ENCODE measurements at places on chromosomes 4 and X.
A peak's percentile ranks its signal among the peaks of the same experiment; 100 is the strongest.

- no peak for DNase-seq
Observed at GRCh38 chr4:155761047-155761446, 2.2 kb downstream of the GUCY1B1 start.

GRCh38 chrX:12089740-12090139 lies 48.5 kb upstream of the FRMPD4 start:
- DNase-seq, result no peak

DNA sequence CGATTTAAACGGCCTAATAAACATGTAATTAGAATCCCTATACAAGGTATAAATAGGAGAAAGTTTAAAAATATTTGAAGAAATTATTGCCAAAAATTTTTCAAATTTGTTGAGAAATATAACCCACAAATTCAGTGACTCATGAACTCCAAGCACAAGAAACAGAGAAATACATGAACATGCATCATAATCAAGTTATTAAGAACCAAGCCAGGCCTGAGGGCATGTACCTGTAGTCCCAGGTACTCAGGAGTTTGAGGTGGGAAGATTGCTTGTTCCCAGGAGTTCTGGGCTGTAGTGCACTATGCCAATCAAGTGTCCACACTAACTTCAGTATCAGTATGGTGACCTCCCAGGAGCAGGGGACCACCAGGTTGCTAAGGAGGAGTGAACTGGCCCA lies 341.9 kb downstream of the CAMK2D start:
- no peak for DNase-seq

GRCh38 chrX:16114611-16115010 lies 8.8 kb upstream of the GRPR start:
- DNase-seq, result no peak

DNA sequence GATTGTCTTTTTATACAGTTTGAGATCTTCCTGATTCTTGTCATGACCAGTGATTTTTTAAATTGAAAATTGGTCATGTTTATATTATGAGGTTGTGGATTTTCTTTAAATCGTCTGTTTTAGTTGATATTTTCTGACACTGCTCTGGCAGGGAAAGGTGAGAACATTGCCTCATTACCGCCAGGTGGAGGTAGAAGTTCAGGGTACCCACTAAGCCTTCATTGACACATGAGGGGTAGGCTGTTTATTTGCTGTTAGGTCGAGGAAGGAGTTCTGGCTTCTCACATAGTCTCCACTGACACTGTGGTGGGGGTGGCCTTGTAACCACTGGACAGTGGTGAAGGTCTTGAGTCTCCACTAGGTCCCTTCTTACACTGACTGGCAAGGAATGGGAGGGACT lies 117.6 kb upstream of the GPR101 start:
- DNase-seq, result no peak

- DNase-seq, result no peak
Observed at GRCh38 chr4:176210101-176210500, 14.7 kb upstream of the SPATA4 start.

DNA sequence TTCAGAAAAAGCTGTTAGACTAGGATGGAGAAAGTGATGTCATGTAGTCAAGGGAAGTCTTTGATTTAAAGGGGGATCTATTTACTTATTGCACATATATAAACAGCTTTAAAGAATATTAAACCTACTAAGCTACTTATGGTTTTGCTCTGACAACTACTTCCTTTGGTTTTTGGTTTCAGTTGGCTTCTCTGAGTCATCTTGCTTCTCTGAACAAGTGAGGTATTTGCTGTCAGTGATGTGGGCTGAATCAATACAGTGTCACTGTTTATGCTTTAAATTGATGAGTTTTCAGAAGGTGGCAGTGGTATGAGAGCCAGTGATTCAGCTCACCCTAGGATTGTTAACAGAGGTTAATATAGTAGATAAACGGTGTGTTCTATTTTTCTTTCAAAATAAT lies 75.1 kb downstream of the CEP44 start:
- DNase-seq, result no peak

DNA sequence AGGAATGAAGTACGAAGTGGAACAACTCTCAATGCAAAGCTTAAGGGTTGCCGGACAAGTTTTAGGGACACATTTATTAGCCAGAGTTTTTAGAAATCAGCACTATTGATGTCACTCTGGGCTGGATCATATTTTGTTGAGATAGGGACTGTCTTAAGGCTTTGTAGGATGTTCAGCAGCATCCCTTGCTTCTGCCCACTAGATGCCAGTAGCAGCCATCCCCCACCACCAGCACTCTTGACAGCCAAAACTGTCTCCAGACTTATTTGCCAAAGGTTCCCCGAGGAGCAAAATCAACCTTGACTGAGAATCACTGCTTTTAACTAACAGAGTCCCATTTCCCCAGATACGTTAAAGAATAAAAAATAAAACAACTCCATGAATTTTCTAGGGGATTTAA lies 1497.3 kb downstream of the STIM2 start:
- DNase-seq, result peak; percentile 18

DNA sequence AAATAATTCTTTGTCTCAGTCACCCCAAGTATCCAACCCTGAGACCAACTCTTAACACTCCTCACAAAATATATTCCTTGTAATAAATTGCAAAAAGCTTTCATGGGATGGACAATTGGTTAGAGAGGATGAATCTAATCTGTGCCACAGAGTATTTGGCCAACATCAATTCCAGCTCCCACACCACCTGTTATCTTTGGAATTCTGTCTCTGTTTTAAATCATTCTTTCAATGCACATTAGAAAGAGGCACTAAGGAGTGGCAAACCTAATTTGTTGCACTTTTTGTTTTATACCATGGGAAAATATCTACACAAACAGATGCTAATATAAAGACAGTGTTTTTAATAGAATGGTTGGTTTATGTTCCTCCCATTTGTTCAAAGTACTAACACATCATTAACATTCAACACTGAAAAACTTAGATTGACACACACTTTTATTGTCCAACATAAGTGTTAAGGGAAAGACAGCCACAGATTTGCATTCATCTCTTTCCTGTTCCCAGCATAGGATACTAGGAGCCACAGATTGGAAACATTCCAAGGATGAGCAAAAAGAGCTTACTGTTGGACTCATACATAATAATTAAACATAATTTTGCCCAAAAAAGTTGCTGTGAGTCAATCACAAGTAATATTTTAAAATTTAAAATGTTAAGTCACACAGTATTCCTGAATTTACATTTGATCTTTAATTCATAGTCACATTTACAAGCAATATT lies 116.4 kb downstream of the PPA2 start:
- DNase-seq, result no peak

DNA sequence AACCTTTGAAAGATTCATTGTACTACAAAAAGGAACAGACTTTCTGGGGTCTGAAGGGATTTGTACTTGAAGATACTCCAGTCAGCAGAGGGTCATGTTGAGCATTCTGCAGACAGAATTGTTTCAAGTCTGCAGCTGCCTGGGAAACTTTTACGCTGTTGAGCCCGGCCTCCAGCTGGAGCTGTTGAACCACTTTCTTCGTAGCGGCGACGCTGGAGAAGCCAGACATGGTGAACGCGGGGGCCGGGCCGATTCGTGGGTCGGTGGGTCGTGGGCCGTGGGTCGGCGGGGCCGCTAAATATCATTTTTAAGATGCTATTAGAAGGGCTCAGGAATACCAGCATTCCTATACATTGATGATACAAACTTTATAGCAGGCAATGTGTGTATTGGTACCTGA lies 12.0 kb upstream of the RTL9 start:
- DNase-seq, result no peak

GRCh38 chr4:53234669-53235068 lies 131.2 kb downstream of the SCFD2 start:
- DNase-seq, result no peak

DNA sequence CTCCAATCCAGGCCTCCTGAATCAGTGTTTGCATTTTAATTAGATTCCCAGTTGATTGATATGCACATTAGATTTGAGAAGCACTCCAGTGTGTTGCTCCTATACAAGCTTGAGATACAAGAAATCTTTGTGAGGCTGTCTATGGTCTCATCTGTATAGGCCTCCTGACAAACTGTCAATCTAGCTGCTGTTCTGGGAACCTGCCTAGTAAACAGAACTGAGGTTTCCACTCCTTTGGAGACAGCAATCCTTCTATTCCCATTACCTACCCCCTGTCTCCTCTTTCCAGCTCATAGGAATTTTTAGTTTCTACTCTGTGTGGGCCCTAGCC lies 306.1 kb upstream of the EMCN start:
- no peak for DNase-seq

GRCh38 chr4:115671581-115671980 lies 558.2 kb upstream of the NDST4 start:
- no peak for DNase-seq

GRCh38 chr4:72567821-72568675 lies 973 bp downstream of the ADAMTS3 start:
- DNase-seq, result peak; percentile 90

GRCh38 chr4:172173206-172173605 lies 360.0 kb downstream of the GALNTL6 start:
- no peak for DNase-seq

DNA sequence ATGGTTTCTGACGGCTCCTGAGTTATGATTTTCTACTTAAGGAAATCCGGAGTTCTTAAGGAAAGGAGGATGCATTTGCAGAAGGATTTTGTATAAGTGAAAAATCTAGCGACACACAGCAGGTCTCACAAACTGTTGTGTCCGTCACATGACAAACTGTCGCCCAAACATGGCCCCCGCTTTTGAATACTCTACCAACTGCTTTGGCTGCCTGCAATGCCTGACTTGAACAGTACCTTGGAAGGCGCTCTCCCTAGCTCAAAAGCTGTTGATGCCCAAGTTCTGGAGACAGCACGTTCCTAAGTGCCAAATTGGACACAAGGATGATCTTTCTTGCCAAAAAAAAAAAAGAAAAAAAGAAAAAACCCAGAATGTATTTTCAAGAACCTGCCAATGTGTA lies 103.2 kb downstream of the ENPP6 start:
- no peak for DNase-seq

DNA sequence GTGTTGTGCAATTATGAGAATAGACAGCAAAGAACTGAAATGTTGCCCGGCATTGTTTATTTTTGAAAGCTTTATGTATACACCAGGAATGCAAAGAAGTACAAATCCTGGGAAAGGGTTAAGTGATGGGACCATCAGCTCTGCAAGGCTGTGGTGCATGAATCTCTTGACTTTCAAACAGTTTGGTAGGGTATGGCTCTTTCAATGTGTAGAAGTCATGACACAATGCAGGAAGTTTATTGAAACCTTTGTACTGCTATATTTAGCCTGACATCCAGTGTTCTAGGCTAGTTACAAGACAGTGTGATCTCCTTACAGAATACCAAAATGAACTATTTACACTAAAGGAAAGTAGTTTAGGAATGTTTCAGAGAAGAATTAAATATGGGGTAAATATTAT lies 206.8 kb upstream of the HAND2 start:
- no peak for DNase-seq

DNA sequence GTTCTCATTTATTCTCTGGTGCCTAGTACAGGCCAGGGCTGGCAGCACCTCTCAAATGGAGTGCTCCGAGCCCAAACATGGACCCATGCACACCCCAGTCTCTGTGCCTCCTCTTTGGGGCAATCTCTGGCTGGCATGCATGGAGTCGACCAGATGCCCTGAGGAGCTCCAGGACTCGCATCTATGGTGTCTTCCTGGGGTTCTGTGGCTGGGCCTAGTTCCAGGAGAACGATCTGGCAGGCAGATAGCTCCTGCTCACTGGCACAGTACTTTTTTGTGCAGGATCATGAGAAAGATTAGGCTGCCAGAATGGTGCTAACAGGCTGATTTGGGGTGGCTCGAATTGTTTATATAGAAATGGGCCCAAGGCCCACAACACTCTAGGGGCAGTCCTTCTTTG lies 72.0 kb upstream of the PJA1 start:
- no peak for DNase-seq

GRCh38 chr4:8285143-8285975 lies 15.8 kb downstream of the HTRA3 start:
- DNase-seq, result peak; percentile 16

- DNase-seq, result no peak
Observed at GRCh38 chr4:90960840-90961239, 833.6 kb downstream of the CCSER1 start.

DNA sequence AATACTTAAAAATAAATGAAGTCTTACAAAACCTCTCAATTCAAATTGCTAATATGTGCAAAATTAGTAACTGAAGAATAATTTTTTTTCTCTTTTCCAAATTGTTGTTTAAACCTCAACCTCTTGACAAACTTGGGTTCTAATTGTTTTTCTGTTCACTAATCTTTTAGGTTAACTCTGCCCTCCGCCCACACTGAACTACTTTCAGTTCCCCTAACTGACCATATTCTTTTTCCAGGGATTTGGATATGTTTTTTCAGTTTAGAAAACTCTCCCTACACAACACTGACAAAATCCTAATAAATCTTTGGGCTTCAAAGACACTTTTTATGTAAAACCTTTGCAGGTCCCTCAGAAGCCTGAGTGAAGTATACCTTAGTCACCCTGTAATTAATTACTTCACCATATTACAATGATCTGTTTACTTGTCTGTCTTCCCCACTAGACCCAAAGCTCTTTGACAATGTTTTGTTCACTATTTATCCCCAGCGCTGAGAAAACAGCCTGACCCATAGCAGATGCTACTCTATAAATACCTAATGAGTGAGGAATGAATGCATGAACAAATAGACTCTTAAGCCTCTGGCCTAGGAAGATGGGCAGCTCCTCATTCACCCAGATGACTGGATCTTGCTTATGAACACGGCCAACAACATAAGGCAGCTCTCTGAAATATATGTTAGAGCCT lies 134.9 kb downstream of the MAML3 start:
- no peak for DNase-seq

DNA sequence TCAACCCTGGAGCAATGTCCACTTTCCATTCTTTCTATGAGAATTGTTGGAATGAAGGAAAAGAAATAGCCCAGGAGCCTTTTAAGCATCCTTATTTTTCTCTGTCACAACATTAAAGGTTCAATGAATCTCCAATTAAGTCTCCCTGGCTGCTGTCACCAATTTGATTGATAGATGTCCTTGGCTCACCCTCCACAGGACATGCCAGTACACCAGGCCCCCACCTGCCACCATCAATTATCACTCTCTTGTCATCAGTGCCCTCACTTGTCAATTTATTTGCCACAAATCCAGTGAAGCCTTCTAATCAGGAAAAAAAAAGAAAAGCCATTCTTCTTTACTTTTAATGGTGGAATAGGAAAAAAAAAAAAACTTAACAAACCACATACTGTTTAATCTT lies 453.6 kb downstream of the CENPC start:
- DNase-seq, result no peak

- DNase-seq, result peak; percentile 58
Observed at GRCh38 chrX:120308959-120309872, 2.0 kb downstream of the TMEM255A start.

GRCh38 chr4:170391066-170391740 lies 301.4 kb upstream of the AADAT start:
- DNase-seq, result no peak

DNA sequence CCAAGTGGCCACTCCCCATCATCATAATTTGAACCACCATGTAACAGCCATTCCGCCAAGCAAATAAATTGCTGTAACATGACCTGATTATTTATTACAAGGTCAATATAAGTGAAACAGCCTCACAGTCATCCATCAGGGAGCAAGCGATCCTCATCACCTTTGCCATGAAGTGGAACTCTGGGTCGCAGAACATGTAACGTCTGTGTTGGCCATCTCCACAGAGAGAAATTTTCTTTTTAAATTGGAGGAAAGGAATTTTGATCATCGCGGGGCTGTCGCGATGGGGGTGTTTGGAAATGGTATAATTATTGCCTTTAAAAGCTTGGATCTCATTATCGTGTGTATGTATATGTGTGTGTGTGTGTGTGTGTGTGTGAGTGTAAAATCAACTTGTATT lies 90.2 kb downstream of the SHOX start:
- no peak for DNase-seq
